ENCODE measurements at places on chromosomes 12 and 14.

- no peak for DNase-seq
These were observed 55.8 kb downstream of the DAD1 start for GRCh38 chr14:22533057-22533704.

GRCh38 chr14:74919421-74920165 is 3.5 kb downstream of the RPS6KL1 start:
- DNase-seq: no peak

DNA sequence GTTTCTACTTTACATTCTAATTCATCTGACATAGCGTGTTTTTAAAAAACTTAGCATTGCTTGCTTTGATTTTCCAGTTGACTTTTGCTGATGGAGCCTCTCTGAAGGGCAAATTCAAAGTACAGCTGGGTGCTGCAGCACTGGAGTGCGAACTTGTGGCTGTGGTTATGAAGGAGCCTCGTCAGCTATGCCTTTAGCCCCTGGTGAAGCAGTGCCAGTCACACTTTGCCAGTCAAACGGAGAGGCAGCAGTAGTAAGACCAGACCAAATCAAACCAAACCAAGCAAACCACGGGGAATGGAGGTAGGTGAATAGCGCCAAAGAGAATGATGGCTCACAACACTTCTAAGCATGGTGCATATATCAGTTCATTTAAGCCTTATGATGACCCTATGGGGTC is 15.1 kb upstream of the SLC38A2 start:
- DNase-seq: no peak

DNA sequence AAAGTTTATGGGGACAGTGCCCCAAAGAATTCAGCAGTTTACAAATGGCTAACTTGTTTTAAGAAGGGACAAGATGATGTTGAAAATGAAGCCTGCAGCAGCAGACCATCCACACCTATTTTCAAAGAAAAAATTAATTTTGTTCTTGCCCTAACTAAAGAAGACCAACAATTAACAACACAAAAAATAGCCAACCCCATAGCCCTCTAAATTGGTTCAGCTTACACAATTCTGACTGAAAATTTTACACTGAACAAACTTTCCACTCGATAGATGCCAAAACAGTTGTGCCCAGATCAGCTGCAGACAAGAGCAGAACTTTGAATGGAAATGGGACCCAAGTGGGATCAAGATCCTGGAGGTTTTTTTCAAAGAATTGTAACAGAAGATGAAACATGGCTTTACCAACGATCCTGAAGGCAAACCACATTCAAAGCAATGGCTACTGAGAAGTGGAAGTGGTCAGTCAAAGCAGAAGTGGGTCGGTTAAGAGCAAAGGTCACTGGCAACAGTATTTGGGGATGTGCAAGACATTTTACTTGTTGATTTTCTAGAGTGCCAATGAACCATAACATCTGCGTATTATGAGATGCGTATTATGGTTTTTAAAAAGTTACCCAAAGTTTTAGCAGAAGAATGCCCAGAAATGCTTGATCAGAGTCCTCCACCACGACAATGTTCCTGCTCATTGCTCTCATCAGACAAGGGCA is 30.0 kb downstream of the SLC39A9 start:
- no peak for DNase-seq

DNA sequence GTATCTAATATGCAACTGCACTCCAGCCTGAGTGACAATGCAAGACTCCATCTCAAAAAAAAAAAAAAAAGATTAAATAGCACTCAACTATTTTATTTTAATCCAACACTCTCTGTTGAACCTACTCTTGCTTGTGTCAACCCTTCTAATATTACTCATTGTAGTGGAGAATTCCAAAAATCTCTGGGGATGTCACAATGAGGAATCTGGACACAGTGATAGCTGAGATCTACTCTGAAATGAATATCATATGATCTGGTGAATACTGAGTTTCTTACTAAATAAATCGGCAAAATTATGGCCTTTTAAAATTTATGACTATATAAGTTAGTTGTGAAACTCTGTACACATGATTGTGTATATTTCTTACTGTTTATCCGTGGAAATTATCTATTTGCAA is 418.2 kb downstream of the BCAT1 start:
- DNase-seq: peak; percentile 59

DNA sequence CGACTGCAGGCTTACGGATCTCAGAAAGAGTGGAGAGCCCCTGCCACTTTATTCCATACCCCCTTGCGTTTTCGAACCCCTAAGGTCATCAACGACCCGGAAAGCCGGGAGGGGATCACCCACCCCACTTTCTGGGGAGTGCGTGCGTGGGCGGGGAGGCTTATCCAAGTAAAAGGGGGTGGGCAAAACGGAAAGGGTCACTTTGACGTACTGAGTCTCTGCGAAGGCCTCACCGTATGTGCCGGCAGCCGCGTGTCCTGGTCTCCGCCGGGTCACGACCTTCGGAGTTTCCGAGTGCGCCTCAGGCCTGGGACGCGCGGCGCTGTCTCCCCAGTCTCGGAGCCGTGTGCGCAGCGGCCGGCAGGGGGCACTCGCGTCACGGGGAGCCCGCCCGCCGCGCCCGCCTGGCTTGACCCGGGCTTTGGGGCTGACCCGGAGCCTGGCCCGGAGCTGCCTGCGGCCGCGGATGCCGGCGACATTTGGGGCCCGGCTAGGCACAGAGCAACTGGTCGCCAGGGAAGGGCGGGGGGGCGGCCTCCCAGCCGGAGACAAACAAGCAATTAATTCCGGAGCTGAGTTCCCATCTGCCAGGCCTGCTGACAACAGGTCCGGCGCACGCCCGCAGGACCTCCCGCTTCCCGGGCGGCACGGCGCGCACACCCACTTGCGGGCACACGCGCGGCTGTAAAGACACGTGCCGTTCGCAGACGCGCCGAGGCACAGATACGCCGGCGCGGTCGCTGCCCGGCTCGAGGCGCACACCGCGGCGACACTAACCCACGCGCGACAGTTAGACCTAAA is 890 bp upstream of the KIF26A start:
- DNase-seq: peak; percentile 42

- no peak for DNase-seq
These were observed 4.0 kb upstream of the SYCP3 start for GRCh38 chr12:101743242-101743641.

DNA sequence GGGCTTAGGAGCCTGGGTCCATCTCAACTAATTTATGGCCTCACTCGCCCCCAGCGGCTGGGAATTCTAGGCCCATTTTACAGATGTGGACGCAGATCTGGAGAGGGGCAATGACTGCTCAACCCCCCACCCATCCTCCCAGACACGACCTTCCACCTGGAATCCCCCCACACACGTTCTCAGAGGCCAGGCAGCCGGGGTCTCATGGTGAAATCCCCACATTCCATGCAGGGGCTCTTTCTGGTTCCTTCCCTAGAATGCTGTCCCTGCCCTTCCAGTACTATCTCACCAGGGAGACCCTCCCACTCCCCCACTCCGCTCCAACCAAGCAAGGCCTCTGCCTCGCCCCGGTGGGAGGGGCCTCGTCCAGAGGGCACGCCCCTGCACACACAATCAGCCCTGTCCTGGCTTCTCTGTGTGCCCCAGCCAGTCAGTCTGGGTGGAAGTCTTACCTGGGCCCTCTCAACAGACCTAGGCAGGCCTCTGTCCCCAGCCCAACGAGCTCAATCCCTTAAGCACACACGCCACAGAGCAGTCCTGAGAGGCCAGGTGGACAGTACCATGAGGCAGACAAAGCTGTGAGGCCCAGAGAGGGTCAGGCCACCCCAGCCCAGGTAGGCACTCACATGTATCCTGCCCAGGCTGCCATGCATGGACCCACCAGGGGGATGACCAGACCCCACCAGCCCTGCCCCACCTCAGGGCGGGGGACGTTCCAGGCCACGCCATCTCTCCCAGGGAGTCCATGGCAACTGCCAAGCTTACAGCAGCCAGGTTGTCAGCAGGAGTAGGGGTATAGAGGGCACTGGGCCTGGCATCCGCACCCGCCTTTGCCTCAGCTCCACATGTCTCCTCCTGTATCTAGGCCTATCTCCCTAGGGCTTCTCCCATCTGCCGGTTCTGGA is 1.3 kb upstream of the ANKRD9 start:
- peak; percentile 81 for DNase-seq

DNA sequence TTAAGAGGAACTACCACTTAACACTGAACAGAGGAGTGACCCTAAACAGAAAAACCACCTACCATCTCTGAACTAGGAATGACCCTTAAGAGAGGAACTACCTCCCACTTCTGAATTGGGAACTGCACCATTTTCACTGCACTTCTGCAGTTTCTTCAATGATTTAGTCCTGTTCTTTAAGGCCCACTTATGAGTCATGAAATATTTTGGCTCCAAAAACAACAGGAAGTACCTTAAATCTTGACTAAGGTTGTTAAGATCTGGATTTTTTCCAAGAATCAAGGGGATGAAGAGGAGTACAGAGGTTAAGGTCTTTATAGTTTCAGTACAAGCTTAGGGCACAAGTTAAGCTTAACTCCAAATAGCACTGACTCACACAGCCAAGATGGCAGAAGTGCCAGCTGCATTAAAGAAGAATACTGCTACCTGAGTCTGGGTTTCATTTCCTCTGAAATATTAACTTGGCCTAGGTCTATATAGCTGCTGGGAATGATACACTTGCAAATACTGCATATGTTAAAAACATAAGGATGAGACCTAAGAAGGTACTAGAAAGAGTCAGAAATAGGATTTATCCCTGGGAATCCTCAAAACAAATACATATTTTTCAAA is 4.2 kb downstream of the NPC2 start:
- no peak for DNase-seq

GRCh38 chr14:95163666-95164065 is 6.3 kb upstream of the DICER1 start:
- no peak for DNase-seq

DNA sequence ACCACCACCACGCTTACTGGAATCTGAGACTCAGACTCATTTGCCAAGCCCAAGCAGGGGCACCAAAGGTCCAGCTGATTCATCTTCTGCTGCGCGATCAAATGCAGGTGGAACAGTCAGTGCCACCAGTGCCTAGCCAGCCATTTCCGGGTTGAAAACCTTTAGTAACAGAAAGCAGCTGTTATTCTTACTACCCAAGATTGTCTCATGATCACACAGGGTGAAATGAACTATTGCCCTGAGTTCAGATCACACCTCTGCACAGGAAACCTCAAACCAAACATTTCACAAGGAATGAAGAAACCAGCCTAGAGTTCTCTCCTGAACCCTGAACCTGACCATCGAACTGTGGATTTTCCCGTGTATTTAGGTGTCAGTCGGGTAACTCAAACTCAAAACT is 88.9 kb downstream of the RIMBP2 start:
- no peak for DNase-seq

GRCh38 chr14:94571395-94571794 is 9.8 kb upstream of the SERPINA5 start:
- no peak for DNase-seq

DNA sequence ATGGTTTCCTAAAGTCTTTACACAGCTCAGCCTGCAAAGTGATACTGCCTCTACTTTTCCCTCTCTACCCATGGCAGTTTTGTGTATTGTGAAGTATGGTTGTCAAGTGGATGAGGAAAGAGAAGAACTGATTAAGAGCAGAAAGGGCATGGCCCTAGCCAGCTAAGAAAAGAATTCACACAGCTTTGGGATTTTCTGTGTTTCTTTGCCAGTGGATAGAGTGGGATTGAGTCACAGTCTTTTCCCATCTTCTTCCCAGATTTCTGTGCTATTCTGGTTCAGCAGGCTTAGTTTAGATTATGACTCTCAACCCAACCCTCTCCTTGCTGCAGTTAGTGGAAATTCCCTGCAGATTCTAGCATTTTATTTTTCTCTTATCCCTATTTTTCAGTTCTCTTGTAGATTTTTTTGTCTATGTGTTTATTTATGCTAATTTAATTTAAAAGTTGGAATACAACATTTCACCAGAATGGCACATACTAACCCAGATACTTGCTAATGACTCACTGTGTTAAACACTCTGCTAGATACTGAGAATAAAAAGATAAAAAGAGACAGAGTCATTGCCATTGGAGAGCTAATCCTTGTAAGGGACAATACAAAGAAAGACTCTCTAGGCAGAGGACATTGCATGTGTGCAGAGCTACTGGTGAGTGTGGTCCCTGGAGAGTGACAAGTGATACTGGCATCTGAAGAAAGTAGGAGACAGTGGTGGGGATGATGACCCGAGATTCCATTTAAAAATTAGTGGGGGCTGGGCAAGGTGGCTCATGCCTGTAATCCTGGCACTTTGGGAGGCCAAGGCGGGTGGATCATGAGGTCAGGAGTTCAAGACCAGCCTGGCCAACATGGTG is 106.3 kb downstream of the ST8SIA1 start:
- DNase-seq: no peak

DNA sequence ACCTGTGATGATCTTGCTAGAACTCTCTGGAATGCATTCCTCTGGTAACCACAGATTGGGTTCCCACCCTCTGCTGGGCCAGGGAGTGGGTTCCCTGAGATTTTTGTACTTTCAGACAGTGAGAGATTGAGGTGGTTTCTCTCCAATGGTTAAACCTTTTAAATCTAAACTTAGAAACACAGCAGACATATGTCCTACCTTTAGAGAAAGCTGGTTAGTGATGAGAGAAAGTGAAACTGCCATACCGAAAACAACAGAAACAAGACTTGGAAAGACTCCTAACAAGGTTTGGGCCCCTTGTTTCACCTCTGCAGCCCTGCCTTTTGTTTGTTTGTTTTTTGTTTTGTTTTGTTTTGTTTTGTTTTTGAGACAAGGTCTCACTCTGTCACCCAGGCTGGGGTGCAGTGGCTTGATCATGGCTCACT is 9.7 kb upstream of the SGPP1 start:
- no peak for DNase-seq

DNA sequence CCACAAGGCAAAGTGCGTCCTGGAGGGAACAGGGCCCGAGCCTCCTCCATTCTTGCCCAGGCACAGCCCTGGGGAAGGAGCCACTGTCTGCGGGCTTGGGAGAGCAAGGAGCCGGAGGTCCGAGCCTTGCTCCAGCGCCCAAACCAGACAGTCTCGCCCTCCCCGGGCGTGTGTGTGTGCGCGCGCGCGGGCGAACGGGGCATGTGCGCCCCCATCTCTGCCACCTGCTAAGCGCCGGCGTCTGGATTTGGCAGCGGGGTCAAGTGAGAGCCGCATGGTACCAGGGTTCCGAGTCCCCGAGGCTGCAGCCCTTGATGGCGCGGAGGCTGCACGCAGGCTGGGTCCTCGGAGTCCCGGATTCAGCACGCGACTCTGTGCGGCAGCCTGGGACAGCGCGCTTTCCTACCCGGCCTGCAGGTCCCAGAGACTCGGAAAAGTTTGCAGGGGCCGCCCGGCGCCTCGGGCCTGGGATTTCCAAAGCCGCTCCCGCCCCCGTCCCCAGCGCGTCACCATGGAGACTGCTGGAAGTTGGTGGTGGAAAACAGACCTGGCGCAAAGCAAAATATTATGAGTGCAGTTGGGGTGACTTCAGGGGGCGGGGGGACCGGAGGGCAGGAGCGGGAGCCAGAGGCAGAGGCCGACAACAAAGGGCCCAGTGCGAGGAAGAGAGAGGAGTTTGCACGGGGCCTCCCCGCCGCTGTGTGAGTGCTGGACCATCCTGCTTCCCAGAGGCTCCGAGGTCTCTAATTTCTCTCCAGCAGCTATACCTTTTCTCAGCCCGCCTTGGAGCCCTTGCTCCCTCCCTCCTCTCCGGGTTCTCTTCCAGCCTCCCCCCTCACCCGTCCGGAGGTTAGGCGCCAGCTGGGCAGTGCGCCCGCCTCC is 4.2 kb downstream of the RFX4 start:
- no peak for DNase-seq

Data from trophoblast cell (in vitro differentiated cells and primary cell).